ENCODE measurements at places on chromosomes 1 and 21. TPM values are rescaled to one million over a fixed set of nuclear protein-coding genes. Genes with fewer than 3 reads are reported as not detected.

TRNP1 gene
- 5.3 TPM for total RNA-seq

OPRD1 gene
- under 0.01 TPM for total RNA-seq

UTS2 gene
- not detected for total RNA-seq

SPATA21 gene
- not detected for total RNA-seq

S100A1 gene
- 0.23 TPM for total RNA-seq

Data from smooth muscle cell of the coronary artery (primary cell).